ENCODE measurements at places on chromosomes 5 and 9.

DNA sequence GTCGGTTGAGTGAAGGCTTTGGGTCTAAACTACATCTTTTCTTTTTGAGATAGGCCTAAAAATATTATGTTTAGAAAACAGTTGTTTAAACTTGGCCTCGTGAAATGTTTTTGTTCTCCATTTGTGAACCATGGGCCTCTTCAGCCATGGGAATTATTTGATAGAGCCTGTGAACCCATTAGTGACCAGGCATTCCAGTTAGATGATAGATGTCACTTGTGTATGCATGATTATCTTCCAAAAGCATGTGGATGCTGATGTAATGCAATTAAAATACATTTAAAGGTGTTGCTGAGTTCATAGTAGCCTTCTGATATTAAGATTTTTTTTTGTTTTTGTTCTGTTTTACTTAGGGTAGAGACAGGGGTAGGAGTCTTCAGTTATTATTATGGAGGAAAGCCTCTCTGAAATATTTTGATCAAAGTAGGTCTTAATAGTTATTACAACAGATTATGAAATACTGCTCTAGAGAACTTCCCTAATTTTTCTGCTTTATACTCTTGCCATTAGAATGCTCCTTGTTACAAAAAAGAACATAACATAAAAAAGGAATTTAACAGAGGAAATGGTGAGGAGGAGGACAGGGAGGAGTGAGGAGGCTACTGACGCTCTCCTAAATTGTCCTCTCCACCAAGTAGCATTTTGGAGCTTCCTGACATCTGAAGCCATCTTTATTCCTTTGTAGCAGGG, 32.9 kb downstream of the CPEB4 start:
- no peak for DNase-seq

GRCh38 chr5:39058178-39058921, 15.8 kb downstream of the RICTOR start:
- DNase-seq, result no peak

DNA sequence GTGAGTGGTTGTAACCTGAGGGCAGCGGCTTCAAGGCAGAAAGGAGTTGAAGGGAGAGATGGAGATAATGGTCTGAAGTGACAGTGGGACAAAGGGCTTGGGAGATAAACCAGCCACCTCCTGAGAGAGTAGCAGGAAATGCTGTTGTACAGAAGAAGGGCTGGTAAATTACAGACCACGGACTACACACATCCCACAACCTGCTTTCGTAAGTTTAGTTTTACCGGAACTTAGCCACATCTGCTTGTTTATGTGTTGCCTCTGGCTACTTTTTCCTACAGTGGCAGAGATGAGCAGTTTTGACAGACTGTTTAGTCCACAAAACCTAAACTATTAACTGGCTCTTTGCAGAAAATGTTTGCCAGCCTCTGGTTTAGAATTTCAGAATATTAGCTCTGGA, 269.5 kb downstream of the ARHGEF28 start:
- no peak for DNase-seq

DNA sequence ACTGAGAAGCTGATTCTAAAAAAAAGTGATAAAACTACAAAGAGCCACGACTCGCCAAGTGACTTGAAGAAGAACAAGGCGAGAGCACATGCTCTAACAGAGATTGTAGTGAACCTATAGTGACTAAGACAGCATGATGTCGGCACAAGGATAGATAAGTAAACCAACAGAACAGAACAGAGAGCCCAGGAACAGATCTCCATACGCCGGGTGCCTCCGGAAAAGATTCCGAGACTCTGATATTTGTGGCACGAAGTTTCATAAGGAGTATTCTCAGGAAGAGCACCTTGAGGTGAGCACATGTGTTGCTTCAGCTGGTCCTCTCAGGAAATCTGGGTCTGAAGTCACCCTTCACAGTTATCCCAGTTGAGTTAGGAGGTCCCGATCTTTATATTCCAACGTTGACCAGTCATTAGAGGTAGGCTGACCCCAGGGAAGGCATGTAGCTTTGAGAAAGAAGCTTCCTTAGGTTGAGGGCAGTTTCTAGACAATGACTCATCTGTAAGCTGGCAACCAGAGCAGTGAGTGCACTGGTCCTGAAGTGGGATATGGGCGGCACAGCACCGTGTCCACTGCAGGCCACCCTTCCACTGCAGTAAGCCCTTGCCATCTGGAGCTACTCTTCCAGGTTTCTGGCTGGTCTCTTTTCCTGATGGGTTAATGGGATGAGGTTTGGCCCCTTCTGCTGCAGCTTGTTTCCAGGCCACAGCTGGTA, 13.6 kb upstream of the CLK4 start:
- DNase-seq, result no peak

DNA sequence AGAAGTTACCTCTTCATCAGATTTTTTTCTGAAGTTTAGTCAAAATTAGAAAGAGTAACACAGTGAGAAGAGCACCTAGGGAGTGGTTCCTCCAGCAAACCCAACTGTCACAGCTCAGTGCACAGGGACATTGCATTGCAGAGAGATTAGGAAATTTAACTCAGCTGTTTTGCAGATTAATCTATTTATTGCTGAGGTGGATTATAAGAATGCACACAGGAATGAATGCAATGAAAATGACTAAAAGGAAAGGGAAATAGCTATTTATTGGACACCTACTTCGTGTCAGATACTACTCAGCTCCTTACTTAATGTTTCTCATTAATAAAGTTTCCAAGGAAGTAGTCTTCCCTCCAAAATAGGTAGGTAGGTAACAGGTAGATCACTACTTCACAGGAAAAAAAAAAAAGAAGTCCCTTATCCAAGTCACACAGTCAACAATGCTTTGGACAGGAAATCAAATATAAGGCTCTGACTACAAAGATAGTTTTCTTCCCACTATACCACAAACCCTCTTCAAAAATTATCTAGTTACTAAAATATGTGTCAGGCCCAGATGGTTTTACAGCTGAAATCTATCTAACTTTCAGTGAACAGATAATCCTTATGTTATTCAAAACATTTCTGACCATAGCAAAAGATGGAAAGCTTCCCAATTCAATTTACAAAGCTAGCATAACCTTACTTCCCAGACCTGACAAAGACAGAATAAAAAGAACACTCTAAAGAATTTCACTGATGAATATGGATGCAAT, 442.2 kb upstream of the MPDZ start:
- no peak for DNase-seq

- no peak for DNase-seq
Measured at GRCh38 chr5:56587381-56588130, 227.8 kb upstream of the MAP3K1 start.

- no peak for DNase-seq
Measured at GRCh38 chr5:91281401-91281800, 101.7 kb downstream of the ARRDC3 start.

GRCh38 chr5:71471193-71471592, 15.7 kb downstream of the BDP1 start:
- DNase-seq, result no peak

DNA sequence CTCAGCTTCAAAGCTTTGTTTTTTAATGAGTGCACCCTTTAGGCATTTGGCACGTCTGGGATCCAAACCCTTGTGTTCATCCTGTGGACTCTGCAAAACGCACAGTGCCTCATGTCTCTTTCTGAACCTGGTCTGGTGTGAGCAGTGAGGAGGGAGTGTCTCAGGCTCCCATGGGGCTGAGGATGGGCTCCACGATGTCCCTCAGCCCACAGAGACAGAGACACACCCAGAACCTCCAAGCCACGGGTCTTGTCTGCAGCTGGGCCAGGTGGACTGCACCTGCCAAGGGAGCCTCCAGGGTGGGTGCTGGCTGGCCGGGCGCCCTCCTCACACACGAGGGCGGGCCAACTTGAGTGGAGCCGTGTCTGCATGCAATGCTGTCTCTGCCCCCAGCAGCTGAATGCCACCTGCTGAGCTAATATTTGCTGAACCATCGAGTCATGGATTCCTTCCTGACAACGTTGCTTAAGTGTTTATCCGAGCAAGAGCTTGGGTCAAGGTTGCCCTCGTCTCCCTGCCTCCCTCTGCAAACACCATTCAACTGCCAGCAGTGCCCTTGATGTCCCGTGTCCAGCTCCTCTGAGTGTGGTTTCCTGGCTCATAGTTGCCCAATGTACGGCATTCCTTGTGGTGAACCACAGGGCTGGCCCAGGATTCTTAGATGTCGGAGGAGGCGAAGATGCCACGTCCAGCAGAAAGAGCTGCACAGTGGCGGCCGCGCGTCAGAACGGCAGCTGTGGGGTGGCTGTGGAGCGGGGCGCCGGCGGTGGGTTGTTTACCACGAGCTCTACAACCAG, 31.4 kb upstream of the LPCAT1 start:
- no peak for DNase-seq

GRCh38 chr9:33249087-33249658, 9.2 kb downstream of the SPINK4 start:
- DNase-seq, result no peak

DNA sequence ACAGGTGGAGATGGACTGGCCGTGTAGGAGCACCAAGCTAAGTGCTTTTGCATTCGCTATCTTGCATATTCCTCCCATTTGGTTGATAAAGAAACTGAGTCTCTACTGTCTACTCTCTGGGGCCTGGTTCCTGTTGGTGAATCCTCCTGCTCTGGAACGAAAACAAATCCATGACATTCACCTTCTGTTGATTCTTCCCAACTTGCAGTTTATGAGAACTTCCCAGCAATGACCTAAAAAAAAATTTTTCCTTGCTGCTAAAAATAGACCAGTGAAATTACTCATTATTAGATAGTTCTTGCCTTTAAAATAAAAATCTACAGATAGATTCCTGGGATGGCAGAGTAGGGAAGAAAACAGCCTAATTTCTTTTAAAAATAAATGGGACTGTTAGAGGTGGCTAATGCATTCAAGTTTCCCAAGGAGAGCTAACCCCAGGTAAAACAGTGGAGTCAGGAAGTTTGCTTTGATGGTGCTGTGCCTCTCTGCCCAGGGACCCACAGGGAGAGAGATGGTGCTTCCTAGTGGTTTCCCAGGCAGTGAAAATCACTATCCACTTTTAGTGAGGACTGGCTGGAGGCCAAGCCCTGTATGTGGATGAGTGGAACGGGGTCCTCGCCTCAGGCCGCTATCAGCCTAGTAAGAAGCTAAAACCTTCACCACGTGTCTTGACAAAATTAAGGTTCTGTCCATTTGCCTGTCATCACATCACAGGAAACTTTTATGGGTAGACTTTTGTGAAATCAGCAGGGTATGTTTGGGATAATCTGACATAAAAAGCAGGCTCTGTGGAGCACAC, 68.4 kb upstream of the NR3C1 start:
- DNase-seq, result no peak

DNA sequence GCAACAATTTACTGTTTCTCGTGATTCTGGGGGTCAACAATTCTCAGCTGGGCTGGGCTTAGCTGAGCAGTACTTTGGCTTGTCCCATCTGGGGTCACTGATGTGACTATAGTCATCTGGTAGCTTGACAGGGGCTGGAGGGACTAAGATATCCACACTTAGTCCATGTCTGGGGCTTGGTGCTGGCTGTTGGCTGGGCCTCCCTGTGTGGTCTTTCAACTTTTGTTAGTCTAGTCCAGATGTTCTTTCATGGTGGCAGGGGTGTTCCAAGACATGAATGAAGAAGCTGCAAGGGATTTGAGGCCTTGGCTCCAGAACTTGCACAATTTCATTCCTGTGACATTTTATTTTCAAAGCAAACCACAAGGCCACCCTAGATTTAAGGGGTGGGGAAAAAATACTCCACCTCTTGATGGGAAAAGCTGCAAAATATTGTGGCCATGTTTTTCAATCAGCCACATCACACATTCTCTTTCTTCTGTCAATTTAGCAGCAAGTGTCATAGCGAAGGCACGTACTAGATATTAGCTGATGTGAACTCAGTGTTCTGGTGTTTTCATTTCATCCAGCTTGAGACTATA, 59.2 kb downstream of the TSSK1B start:
- DNase-seq, result no peak

DNA sequence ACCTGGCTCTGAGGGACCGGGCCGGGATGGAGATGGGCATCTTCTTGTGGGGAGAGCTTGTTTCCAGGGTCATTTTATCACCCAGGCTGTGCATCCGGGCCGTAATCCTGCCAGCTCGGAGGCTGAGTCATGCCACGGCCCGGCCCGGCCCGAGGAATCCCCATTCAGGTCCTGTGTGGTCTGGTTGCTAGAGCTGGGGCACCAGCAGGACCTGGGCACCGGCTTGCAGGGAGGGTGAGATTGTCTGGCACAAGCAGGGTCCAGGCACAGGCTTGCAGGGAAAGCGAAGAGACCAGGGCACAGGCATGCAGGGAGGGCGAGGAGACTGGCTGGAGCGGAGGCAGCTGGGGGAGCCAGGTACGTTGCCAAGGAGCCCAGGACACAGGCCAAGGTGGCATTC, 106.8 kb downstream of the RXRA start:
- DNase-seq, result no peak

GRCh38 chr9:95167998-95168397, 149.5 kb downstream of the FANCC start:
- peak; percentile 64 for DNase-seq

DNA sequence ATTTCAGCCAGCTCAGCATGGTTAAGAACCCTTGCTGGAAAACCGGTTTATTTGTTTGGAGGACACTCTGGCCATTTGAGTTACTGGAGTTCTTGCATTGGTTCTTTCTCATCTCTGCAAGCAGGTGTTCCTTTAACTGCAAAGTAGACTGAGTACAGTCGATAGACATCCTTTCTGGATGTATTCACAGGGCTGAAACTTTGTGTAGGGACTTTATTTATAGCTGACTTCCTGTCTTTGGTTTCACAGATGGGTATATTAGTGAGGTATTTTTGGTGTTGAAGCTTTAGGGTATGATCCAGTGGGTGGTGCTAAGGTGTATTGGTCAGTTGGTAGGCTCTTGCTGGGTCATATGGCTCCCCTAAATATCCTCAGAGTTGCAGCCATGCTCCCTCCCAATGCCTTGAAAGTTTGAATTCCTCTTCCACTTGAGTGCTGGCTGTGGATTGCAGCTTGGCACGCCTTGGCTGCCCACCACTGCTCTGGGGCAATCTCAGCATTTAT, 666.0 kb upstream of the COX7C start:
- DNase-seq, result no peak

DNA sequence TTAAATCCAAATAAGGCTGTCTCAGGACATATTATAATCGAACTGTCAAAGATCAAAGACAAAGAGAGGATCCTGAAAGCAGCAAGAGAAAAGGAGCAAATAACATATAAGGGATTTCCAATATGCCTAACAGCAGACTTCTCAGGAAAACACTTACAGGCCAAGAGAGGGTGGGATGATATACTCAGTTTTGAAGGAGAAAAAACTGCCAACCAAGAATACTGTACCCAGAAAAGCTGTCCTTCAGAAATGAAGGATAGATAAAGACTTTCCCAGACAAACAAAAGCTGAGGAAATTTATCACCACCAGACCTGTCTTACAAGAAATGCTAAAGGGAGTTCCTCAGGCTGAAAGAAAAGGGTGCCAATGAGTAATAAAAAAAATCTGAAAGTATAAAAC, 16.0 kb downstream of the EGFLAM start:
- no peak for DNase-seq

DNA sequence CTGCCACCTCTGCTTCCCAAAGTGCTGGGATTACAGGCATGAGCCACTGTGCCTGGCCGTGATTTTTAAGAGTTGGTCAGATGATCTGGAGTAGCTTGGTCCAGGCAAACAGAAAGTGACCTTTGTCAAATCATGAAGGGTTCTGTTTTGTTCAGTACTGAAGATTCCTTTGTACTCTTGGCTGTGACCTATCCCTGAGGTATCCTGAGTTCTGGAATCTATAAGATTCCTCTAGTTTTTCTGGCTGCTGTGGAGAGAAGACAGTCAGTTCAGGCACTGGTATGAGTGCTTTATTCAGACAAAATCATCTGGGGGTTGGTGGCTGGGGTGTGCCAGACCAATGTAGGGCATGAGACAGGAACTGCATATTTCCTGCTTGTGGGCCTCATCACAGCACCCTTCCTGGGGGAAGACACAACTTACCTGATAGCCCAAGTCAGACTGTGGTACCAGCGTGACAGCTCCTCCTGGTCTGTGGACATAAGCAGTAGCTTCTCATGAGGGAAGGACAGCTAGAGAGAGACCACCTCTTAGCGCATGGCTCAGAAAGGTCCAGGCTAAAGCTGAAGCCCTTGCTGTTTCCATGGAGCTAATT, 3.1 kb downstream of the ARHGEF39 start:
- DNase-seq, result no peak
